NCI-H1048 (cell line): ENCODE measurements at places on chromosomes 2 and 18.

DNA sequence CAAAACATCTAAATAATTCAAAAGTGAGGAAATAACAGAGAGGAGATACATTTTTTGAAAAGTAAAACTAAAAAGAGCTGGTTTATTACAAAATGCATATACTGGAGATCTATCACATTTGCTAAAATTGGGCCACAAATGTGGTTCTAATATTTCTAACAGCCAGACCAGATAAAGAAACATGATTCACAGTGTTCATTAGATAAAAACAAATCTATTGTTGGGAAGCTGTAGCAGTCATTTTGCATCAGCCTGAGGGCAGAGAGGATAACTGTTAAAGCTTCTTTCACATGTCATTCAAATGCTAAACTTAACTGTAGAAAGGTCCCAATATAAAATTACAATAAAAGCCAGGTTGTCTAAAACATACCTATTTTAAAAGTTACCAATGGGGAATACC lies 148.3 kb downstream of the GULP1 start:
- DNase-seq, result no peak

- no peak for DNase-seq
Observed at GRCh38 chr2:120430957-120431356, 85.0 kb downstream of the INHBB start.

DNA sequence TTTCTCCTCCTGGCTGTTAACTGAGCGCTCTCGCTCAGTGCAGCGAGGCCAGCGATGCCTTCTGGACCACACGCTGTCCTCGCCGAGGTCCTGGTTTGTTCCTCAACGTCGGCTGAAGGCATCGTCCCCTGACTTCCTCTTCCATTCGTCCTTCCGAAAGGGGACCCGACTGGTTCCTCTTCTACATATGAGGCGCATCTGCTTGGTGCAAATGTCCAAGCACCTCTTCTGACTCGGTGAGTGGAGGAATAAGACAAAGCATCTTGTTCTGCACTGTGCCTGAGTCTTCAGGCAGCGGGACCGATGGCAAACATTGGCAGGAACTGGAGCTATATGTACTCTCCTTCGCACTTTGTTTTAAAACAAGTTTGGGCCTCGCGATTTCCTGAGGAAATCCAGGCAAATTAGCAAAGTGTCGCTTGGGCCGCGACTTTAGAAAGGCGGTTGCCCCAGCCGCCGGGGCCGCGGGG lies 621 bp upstream of the KCNS3 start:
- DNase-seq, result no peak

DNA sequence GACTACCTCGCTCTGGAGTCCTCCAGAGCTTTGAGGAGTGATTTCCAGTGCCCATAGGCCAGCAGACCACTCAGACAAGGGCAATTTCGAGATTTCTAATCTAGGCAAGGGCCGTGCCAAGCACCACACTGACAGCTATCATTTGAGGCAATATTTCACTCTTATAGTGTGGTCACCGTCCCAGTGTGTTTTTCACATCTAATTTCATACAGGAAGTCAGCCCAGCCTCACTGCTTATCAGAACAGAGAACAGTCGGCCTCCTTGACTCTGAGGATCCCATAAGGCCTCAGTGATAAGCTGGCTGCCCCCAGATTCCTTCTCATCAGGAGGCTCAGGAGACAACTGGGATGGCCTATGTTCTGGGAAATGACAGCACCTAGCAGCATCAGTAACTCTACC lies 581 bp downstream of the CAPN14 start:
- no peak for DNase-seq

DNA sequence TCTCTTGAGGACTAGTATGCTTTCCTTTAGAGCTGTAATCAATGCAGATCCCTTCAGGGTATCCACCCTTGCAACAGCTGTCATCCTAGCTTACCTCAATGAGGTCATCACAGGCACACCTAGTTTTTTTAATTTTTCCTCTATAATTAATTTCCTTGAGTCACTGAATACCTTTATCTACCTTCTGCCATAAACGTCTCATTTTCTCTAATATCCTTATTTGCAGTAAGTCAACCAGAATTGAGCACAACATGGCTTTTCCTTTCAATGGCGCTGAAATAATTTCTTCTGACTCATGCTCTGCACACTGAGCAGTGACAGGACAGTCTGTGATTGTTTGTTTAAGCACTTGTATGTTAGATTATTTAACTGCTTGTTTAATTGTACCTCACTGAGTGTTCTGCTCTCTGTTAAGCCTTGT lies 49.4 kb downstream of the ETAA1 start:
- no peak for DNase-seq

DNA sequence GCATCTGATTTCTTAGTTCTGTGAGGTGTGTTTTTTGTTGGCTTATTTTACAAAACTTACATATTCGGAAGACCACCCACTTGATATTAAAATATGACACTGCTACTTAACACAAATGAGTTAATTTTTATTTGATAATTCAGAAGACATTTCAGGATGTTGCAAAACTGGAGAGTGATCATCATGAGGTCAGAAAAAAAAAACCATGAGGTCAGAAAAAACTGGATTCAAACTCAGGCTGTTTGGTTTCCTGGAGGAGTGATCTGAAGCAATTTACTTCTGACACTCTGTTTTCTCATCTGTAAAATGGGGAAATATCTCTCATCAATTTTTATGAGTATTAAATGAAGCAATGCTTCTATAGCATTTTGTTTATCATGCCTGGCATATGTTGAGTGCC lies 1.8 kb upstream of the CCBE1 start:
- DNase-seq, result no peak

DNA sequence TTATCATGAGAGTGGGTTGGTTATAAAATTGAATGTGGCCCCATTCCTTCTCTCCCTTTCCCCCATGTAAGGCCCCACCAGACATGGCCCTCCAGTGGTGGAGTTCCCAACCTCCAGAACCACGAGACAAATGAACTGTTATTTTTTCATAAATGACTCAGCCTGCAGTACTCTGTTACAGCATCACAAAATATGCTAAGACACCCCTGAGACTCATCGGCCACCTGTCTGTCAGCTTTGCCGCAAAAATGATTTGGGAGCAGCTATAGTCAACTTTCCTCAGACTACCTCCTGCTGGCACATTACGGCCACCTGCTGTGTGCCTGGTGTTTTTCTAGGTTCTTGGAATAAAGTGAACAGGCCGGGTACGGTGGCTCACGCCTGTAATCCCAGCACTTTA lies 21.4 kb upstream of the C1QL2 start:
- no peak for DNase-seq

DNA sequence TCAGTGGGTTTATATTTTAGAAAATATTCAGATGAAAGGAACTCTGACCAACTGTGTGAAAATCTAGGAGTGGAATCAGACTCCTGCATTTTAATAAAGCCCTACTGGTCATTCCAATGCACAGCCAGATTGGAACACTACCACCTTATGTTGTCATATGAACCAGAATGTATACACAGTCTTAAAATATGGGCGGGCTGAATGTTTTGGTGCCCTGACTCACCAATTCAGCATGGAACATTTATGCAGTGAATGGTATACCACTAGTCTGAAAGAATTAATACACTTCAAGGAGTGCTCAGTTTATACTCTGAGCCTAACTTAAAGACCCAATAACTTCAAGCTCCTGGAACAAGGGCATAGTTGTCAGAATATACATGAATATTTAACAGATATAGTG lies 280.9 kb upstream of the TCF4 start:
- DNase-seq, result no peak

DNA sequence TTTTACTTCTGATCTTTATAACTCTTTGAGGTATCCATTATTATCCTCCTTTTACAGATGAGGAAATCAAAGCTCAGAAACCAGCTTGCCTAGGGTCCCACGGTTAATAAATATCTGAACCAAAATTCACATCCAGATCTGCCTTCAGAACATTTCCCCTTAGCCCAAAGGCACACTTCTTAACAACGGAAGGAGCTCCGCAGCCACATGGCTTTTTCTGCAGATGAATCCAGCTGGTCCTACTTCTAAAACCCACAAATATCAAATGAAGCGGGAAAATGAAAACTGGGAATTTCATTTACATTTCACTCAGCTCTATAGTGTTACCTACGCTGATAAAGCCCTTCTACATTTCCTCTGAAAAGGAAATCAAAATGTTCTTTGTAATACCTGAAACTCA lies 357.0 kb upstream of the ID2 start:
- no peak for DNase-seq

- no peak for DNase-seq
Observed at GRCh38 chr2:127228102-127228501, 8.0 kb upstream of the CYP27C1 start.

GRCh38 chr2:33142810-33143209 lies 196.1 kb downstream of the LTBP1 start:
- DNase-seq, result no peak

GRCh38 chr2:174750923-174751441 lies 13.3 kb downstream of the CHRNA1 start:
- DNase-seq, result no peak

GRCh38 chr2:112685271-112685884 lies 35.4 kb upstream of the NT5DC4 start:
- DNase-seq, result no peak

DNA sequence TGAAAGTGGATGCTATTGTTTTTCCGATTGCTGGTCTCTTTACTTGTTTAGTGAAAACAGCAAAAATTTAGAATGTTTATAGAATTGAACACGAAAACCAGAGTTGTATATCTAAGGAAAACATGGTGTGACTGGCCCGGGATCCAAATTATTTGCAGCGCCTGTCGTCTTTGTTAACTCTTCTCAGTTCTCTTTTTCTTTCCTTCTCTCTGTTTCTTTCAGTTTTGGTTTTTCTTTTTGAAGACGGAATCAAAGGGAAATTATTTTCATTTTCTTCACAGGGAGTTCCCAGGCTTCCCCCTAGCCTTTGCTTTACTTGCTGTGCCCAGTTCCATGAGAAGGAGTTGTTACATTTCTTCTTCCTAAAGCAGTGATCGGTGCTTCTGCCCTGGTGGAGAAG lies 76.0 kb downstream of the AGAP1 start:
- no peak for DNase-seq

DNA sequence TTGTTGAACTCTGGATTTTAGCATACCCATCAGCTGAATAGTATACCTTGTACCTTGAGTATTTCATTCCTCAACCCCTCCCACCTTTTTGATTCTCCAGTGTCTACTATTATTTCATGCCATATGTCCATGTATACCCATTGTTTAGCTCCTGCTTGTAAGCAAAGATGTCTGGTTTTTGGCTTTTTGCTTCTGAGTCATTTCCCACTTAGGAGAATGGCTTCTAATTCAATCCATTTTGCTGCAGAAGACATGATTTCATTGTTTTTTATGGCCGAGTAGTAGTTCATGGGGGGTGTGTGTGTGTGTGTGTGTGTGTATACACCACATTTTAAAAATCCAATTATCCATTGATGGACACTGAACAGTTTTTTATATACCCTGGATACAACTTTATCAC lies 24.3 kb upstream of the MOCOS start:
- no peak for DNase-seq

GRCh38 chr18:55795101-55795669 lies 207.2 kb upstream of the TCF4 start:
- no peak for DNase-seq

GRCh38 chr2:145302886-145303285 lies 783.0 kb upstream of the ZEB2 start:
- no peak for DNase-seq

- no peak for DNase-seq
Observed at GRCh38 chr18:10040287-10041011, 126.6 kb downstream of the VAPA start.

DNA sequence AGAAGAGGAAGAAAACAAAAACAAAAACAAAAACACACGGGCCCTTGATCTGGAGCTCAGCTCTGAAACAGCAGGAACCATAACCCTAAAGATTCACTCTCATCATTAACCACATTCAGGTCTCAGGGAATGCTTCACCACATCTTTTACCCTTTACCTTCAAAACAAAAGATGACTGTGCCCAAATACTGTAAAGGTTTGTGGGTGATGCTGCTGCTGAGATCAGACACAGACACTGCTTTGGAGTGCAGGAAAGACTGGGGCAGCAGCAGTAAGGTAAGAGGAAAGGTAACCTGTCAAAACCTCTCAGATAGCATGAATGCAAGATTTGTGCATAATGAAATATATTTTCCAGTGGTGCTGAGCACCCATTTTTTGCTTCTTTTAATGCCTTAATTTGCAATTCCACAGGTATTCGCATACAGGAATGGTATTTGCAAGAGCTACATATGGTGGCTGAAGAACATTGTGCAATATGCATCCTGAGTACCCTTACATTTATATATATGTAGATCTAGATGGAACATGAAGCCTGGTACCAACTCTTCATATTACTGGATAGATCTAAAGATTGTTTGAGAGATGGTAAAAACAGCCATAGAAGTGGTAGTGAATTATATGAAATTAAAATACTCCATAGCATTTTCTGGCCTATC lies 4.1 kb upstream of the FLACC1 start:
- no peak for DNase-seq

DNA sequence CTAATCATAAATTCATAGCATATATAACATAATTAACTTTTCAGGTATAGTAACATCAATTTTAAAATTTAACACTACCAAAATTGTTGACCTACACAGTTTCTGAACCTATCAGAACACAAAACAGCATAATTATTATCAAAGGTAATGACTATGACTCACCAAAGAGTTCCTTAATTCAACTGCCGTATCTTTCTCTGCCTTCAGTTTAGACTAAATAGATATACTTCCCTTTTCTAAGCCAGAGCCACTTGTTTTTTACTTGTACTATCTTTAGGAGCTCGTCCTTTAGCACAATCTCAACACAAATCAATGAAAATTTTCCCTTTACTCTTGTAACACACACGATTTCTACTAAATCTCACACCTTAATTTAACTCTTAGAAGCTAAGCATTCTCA lies 54.4 kb downstream of the CCDC88A start:
- DNase-seq, result no peak

GRCh38 chr2:60649721-60650120 lies 96.3 kb upstream of the BCL11A start:
- no peak for DNase-seq

GRCh38 chr18:58845928-58846724 lies 18.6 kb upstream of the ZNF532 start:
- no peak for DNase-seq

- DNase-seq, result no peak
Observed at GRCh38 chr2:105789745-105790460, 45.2 kb downstream of the NCK2 start.

GRCh38 chr18:77086034-77086433 lies 46.5 kb downstream of the MBP start:
- no peak for DNase-seq

GRCh38 chr2:161312996-161313395 lies 4.8 kb downstream of the PSMD14 start:
- no peak for DNase-seq

DNA sequence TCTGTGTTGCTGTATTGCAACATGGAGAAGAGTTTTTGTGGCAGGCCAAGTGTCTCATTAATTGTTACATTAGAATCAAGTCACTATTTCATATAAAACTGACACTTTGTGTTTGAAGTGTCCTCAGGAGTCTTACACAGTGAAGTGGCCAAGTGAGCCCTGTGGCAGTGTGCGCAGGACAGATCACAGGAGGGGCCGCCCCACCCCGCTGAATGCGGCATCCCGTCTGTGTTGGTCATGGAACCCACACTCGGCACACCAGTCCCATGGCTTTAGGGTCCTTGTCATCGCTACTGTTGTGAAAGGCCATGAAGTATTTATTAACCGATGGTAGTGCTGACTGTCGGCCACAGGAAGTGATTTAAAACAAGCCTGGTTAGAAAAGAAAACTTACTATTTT lies 144.7 kb upstream of the NFATC1 start:
- DNase-seq, result no peak
